CD14-positive monocyte (primary cell): ENCODE measurements at places on chromosomes 3 and 15.

DNA sequence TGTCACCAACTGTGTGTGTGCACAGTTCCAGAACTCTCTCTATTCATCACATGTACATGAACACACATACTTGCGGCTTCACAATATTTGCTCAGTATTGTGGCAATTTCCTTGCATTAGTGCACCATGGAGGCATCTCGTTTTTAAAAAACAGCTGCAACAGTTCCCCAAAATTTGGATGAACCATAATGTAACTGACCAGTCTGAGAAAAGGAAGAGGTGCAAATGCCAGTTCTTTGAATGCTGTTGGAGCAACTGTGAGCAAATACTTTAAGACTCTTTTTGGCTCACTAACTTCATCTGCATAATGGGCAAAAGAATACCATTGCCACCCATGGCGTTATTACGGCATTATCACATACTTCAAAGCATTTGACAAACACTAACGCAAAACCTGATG lies 38.3 kb upstream of the PSMD6 start:
- no peak for DNase-seq

- DNase-seq, result no peak
Observed at GRCh38 chr3:62525281-62525680, 151.9 kb upstream of the FEZF2 start.

GRCh38 chr3:86990734-86991481 lies at the start of gene VGLL3:
Gene VGLL3 (minus strand): TSS chr3:86991149. CDS start chr3:86990743, 406 bp downstream.
- DNase-seq, result no peak

DNA sequence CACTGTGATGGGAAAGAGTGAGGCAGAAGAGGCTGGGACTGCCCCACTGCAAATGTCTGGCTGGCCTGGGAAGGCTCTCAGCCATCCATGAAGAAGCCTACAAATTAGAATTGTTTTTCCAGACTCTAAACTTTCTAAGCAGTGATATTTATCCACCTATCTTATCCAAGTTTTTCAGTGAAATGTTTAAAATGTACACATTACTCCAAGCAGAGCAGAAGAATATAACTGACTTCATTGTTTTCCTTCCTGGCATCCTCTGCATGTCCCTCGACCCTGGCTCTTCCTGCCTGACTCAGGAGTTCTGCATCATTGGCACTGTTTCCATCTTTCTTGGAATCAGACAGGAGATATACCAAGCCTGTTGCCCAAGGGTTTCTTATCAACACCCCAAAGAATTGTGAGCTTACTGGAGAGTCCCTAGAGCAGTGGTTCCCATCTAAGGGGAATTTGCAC lies 401.5 kb upstream of the PROK2 start:
- DNase-seq, result peak; percentile 29
